HL-60 (cell line): ENCODE measurements at places on chromosomes 3 and 15.

DNA sequence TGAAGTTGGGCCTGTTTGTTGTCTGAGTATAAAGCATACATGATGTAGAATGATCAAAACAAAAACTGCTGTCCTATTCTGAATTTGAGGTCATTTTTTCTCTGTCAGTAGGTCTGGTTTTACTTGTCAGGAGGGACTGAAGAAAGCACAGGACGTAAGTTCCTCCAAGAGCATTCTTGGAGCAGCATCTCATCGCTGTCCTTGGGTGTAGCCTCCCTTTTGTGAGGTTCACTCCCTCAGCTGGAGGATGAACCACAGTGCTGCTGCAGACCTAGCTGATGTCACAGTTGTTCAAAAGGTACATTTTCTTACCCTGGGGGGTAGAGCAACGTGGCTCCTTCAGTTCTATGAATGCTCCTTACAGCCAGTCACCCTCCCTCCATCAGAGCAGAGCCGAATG is 490.0 kb upstream of the TBL1XR1 start:
- no peak for DNase-seq

GRCh38 chr3:4732925-4733324 is 239.8 kb downstream of the ITPR1 start:
- no peak for DNase-seq

DNA sequence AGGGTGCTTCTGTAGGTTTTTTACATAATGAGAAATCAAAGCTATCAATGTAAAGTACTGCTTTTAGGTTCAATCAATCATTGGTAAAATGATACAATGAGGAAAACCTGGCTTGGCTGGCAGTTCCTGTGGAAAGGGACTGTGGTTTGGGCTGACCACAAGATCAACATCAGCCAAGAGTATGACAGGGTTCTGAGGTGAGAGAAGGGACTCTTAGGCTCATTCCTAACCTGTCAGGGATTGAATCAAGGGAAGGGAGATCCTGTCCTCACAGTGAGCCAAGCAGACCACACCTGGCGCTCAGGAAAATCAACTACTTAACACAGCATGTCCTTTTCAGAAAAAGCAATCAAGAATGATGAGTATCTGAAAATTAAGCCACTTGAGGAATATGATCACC is 111.1 kb downstream of the MAGI1 start:
- no peak for DNase-seq

- DNase-seq: no peak
Measured at GRCh38 chr3:135056084-135056730, 261.1 kb downstream of the EPHB1 start.

DNA sequence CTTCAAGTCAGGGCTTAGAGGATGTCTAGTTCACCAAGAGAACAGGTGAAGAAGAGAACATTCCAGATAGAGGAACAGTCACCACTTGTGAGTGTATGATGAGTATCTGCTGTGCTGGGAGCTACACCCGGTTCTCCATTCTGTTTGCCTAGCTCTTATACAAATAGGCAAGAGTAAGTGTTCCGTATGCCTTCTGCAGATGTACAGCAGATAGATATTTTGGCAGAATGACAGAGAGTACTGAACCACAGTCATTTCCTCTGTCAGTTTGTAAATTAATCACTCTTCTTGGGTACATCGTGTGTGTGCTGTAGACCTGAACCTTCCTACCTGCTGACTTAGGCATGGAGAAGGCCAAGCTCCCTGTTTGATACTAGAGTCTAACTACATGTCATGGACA is 108.3 kb upstream of the CTDSPL start:
- DNase-seq: no peak

DNA sequence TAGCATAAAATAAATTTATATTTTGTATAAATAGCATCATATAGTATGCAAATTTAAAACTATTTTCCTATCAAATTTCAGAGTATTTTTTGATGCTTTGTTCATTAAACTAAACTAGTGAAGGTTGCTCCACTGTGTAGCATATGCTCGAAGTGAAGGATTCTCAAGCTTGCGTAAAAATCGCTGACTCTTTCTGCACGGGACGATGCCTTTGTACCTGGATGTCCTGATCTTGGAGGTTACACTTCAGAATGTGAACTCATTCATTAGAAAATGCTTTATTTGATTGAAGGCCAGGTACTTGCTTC is 305.0 kb downstream of the WDR72 start:
- no peak for DNase-seq

DNA sequence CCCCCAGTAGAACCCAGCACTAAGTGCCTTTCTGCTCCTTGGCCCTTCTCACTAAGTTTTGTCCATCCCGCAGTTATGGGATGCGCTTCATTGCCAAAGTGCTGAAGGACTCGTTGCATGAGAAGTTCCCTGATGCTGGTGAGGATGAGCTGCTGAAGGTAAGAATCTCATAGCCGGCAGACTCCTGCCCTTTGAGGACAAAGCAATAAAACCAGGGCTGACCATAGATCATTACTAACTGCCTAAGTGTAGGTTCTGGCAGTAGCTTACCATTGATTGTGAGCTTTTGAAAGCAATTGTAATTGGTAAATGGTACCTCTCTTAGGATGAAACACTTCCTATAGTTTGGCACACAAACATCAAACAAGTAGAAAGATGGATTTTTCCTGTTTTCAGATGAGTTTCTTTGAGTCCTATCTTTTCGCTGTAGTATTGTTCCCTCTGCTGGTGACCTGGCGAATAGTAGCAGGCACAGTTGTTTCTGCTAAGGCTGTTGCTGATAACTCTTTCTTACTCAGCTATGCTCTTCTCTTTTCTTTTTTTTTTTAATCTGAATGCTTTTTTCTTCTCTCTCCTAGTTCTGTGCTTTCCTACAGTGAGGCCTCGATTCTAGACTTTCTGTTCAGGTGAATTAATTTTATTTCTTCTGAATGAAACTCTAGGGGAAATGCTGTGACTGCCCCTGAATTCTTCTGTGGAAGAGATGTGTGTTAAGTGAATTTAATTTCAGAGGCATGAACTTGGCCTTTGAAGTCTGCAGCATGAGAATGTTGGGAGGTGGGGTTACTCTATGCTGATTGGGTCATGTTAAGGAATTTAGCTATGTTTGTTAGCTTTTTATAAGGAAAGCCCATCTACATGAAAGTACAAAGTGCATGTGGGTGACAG is 47.4 kb upstream of the CRTC3 start:
- peak; percentile 54 for DNase-seq

DNA sequence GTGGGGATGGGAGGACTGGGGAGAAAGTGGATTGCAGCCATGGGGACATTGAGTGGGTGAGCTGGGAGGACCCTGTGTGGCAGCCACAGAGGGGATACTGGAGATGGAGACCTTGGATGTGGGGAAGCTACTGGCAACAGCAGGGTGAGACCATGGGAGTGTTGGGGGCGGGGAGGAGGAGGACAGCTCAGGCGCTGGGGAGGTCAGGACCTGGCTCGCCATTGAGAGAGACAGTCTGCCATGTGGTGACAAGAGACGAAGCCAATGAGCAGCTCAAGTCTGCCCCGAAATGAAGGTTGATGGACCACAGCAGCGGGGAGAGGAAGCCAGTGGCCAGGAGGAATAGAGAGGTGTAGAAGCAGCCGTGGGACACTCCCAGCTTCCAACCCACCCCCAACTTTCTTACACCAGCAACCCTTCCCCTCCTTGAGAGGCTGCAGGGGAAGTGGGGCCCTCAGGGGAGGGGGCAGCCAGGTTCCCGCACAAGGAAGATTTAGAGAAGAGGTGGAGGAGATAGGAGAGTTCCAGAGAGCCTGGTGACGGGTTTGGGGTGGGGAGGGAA is 118.1 kb downstream of the ASB7 start:
- DNase-seq: no peak

DNA sequence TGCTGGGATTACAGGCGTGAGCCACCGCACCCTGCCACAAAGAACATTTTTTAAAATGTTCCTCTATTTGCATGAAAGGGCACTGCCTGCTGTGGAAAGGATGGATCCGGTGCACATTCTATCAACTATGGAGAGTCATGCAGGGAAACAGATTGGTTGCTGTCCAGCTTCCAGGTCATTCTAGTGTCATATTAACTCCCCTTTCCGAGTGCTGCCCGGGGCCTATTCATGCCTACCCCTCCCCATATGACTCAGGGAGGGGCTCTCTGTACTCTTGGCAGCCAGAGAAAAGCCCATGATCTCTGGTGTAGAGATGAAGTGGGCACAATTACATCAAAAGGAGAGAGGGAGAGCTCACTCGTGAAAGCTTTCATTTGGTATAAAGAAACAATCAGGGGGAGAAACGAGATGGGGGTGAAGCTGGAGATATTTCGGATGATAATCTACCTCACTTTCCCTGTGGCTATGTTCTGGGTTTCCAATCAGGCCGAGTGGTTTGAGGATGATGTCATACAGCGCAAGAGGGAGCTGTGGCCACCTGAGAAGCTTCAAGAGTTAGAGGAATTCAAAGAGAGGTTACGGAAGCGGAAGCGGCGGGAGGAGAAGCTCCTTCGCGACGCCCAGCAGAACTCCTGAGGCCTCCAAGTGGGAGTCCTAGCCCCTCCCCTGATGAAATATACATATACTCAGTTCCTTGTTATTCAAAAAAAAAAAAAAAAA is 16.1 kb upstream of the AHSG start:
- no peak for DNase-seq

DNA sequence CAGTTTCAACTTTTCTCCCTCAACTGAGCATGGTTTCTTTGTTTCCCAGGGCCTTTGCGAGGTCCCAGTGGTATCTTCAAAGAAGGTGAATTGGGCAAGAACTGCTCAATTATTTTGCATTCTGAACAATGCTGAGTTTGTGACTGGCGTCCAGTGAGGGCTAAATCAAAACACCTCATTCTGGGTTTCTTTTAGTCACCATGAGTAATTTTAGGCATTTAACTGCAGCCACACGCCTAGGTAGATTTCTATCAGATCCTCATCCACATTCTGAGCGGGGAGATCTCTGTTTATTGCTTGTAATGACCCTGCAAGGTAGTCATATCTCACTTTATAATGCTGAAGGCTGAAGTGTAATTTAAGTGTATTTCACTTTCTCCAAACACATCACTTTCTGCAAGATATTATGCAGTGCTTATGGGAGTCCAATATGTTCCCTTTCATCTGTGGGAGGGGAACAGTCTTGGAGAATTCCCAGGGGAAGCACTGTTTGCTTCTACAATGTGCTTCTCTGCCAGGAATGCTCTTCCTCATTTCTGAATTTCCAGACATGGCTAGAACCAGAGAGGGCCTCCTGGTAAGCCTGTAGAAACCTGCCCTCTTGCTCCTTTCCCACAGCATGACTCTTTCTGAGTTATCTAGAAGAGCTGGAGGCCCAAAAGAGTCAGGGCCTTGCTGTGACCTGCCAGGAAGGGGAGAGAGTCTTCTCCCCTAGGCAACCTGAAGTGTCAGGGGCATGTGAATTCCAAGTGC is 91.7 kb downstream of the FRMD4B start:
- no peak for DNase-seq

DNA sequence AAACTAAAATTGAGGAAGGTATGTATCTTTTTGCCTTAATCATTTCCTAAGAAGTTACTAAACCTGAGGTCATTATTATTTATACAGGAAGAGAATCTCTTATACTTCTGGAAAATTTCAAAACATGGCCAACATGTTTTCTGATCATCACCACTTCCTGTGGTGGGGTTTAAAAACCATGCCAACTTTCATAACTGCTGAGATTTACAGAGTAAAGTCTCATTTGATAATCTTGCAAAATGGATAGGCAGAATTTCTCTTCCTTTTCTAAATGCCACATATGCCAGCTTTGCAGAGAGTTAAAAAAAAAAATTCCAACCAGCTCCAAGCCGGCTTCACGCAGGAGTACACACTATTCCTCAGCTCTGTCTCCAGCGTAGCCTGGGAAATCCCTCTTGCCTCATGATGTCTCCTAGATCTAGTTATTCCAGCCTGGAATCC is 124.3 kb upstream of the SPRED1 start:
- DNase-seq: no peak

GRCh38 chr3:150609988-150610387 is 6.9 kb downstream of the SELENOT start:
- no peak for DNase-seq

GRCh38 chr3:9420850-9421549 is 23.6 kb downstream of the SETD5 start:
- DNase-seq: no peak

DNA sequence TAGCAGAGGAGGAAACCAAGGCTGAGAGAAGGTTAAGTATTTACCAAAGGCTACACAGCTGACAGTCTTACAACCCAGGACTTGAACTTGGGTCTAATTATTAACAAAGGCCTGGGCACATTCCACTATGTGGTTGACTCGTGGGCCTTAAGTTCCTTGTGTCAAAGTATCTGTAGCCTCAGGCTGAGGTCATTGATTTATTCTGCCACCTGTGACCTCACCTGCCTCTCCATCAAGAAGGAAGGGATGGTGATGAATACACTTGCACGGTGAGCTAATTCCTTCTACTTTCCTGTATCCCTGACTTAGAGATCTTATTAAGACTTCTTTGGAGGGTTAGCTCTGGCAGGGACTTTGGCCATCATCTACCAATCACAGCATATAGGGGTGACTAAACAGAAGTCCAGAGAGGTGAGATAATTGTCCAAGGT is 19.9 kb upstream of the LRRC58 start:
- DNase-seq: no peak

- no peak for DNase-seq
Measured at GRCh38 chr15:98666841-98667240, 18.5 kb downstream of the IGF1R start.

GRCh38 chr15:73794443-73795133 is 41.4 kb upstream of the INSYN1 start:
- no peak for DNase-seq

- DNase-seq: no peak
Measured at GRCh38 chr3:67176396-67176795, 178.3 kb downstream of the KBTBD8 start.

DNA sequence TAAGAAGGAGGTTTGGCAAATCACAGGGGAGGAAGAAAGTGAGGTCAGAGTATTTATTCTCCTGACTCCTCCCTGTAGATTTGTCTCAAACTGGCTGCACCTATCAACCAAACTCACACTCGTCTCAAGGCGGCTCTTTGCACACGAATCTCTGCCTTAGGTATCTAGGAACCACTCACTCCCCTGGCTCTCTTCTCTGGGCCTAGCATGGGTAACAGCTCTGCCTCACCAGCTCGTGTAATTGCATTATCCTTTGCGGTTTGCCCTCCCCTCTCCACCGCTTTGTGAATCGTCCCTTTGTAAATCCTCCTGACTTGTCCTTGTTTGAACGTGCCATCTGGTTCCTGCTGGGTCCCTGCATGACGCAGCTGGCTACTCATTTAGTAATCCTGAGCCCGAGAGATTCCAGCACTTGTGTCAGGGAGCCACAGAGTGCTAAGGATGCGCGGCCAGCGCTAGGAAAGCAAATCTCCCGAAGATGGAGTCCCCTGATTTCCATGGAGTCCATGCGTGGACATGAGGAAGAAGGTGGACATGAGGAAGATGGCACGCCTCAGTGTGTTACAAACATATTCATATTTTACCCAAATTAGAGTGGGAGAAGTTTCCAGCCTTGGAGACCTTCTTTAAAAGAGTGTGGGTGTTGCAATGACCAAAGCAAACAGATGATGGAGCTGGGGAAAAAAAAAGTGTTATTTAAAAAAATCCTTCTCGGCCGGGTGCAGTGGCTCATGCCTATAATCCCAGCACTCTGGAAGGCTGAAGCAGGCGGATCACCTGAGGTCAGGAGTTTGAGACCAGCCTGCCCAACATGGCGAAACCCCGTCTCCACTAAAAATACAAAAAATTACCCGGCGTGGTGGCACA is 26.7 kb downstream of the NRROS start:
- DNase-seq: peak; percentile 95

GRCh38 chr3:141425523-141426233 is 57.4 kb downstream of the ZBTB38 start:
- DNase-seq: no peak
